ENCODE measurements at places on chromosomes 7 and 10.

- DNase-seq: peak; percentile 8
These were observed 313.1 kb upstream of the DGKB start for GRCh38 chr7:15215616-15216015.

GRCh38 chr7:40194745-40195144, 59.9 kb downstream of the SUGCT start:
- DNase-seq: peak; percentile 42

GRCh38 chr10:60351191-60351853, 38.4 kb downstream of the ANK3 start:
- no peak for DNase-seq

DNA sequence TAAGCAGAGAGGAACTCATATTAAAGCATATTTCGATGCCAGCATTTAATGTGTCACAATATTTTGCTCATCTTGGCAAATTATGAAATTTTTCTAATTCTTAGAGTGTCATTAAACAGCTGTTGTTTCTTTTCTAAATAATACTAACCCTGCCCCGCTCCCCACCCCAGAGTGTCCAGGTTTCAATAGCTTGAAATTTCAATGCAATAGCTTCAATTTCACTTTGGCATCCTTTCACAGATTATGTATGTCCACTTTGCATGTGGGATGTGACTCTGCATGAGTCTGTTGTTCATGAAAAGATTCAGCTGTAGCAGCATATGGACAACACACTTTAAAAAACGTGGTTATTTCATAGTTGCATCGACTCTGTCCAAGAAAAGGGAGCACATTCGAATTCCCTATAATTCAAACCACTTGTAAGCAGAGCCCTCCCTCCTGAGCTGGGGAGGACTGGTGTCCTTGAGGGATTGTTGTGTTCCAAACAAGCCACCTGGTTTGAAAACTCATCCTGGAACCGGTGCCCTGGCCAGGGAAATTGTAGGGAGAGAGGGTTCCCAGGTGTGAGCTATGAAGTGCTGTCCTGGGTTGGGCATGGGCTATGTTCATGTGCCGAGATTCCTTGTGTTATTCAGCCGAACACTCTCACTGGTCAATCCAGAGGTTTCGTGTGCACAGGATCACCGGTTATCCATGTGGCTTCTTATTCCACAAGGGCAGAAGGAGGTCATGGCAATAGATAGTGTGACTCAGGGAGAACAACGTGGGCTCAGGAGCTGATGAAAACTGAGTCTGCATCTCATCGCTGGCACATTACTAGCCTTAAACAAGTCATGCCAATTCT, 64.6 kb upstream of the CREB5 start:
- no peak for DNase-seq

GRCh38 chr10:66860376-66860945, 65.4 kb upstream of the LRRTM3 start:
- no peak for DNase-seq
